Effector memory CD8-positive, alpha-beta T cell (primary cell): ENCODE measurements at places on chromosomes 1 and 21.

DNA sequence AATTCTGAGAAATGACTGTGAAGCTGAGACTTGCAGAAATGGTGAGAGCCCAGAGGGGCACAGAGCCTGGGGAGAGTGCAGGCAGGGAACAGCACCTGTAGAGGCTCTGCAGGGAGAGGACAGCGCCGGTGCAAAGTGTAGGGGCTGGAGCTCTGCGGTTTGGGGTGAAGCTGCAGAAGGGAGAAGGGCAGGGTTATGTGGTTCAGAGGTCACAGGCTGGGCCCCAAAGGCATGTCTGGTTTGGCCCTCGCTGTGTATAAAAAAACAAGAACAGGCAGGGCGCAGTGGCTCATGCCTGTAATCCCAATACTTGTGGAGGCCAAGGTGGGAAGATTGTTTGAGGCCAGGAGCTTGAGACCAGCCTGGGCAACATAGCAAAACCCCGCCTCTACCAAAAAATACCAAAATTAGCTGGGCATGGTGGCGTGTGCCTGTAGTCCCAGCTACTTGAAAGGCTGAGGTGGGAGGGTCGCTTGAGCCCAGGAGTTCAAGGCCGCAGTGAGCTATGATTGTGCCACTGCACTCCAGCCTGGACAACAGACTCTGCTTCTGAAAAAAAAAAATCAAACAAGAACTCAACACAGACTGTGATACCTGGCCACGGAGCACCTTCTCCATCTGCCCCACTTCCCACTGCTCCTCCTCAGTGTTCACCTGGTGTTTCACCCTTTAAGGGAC is 29.1 kb downstream of the SERINC2 start:
- H3K27ac ChIP-seq, result no peak overlapping the region
- H3K4me1 ChIP-seq, result no peaks in the 10 kb centered on the region
- H3K36me3 ChIP-seq, result no peaks in the 10 kb centered on the region

GRCh38 chr21:20443558-20444155 is 554.6 kb upstream of the NCAM2 start:
- peaks cover 2% of the 10 kb centered on the region for H3K4me1 ChIP-seq
- no peaks in the 10 kb centered on the region for H3K27me3 ChIP-seq
- H3K36me3 ChIP-seq, result no peaks in the 10 kb centered on the region
- no peak overlapping the region for H3K27ac ChIP-seq
- no peak for DNase-seq

GRCh38 chr1:55214934-55215193 is 300 bp downstream of the USP24 start:
- peaks cover 12% of the 10 kb centered on the region for H3K36me3 ChIP-seq
- DNase-seq, result no peak
- peak overlapping the region; percentile 93 for H3K27ac ChIP-seq
- peak overlapping the region; percentile 98 for H3K4me3 ChIP-seq

DNA sequence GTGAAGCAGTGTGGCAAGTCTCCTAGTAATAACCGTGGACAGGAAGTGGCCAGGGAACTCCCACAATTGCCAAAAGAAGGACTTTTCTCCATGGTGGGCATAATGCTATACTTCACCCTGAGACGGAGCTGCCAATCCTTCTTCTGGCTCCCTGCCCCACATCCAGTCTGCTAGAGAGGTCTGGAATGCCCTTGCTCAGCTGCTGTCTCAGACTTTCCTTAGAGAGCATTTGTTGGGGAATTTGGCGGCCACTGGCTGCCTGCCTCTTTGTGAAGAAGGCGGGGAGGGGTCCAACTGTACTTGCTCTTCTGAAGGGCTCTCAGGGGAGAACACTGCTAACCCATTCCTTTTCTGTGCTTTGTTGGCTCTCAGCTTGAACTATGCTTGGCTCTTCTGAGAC is 123.7 kb upstream of the EDN2 start:
- DNase-seq, result no peak
- peaks cover 8% of the 10 kb centered on the region for H3K4me1 ChIP-seq
- H3K4me3 ChIP-seq, result no peak overlapping the region
- H3K36me3 ChIP-seq, result no peaks in the 10 kb centered on the region
- no peaks in the 10 kb centered on the region for H3K27me3 ChIP-seq
- H3K27ac ChIP-seq, result no peak overlapping the region

GRCh38 chr21:41374867-41375533 is 13.2 kb downstream of the MX2 start:
- no peak for DNase-seq
- peak overlapping the region; percentile 68 for H3K27ac ChIP-seq
- peaks cover 26% of the 10 kb centered on the region for H3K4me1 ChIP-seq
- H3K27me3 ChIP-seq, result no peaks in the 10 kb centered on the region

DNA sequence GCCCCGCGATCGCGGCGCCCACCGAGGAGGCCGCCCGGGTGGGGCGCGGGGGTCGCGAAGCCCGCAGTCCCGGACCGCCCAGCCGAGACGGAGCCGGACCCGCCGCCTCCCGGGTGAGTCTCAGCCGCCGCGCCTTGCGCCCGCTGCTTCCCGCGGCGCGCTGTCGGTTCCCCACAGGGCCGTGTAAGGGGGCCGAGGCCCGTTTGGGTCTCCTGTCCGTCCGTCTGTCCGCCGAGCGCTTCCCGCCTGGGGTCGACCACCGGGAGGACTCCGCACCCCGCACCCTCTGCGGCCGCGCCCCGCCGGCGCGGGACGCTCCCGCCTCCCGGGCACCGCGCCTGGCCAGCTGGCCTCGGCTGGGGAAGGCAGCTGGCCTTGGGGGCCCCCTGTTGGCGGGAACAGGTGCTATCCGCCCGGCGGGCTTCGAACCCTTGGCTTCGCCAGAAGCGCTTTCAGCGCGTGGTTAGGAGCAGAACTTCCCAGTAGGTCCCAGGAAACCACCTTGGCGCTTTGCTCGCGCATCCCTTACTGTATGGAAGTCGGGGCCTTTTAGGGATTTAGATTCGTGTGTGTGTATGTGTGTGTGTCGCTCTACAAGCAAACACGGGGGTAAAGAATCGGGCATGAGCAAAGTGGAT is 414 bp downstream of the TMEM51 start:
- peaks cover 10% of the 10 kb centered on the region for H3K4me1 ChIP-seq
- DNase-seq, result no peak
- H3K36me3 ChIP-seq, result no peaks in the 10 kb centered on the region
- H3K27ac ChIP-seq, result no peak overlapping the region
- H3K4me3 ChIP-seq, result peak overlapping the region; percentile 45

GRCh38 chr1:30130099-30130498 is 593.3 kb downstream of the MATN1 start:
- no peaks in the 10 kb centered on the region for H3K4me1 ChIP-seq
- H3K36me3 ChIP-seq, result no peaks in the 10 kb centered on the region
- no peak for DNase-seq
- peak overlapping the region; percentile 21 for H3K27ac ChIP-seq
- H3K27me3 ChIP-seq, result peaks cover 38% of the 10 kb centered on the region

GRCh38 chr1:210942513-210942912 is 191.4 kb downstream of the KCNH1 start:
- H3K27me3 ChIP-seq, result peaks cover 13% of the 10 kb centered on the region
- DNase-seq, result no peak
- no peak overlapping the region for H3K4me3 ChIP-seq
- H3K27ac ChIP-seq, result no peak overlapping the region
